ENCODE measurements at places on chromosomes 2 and 18.

DNA sequence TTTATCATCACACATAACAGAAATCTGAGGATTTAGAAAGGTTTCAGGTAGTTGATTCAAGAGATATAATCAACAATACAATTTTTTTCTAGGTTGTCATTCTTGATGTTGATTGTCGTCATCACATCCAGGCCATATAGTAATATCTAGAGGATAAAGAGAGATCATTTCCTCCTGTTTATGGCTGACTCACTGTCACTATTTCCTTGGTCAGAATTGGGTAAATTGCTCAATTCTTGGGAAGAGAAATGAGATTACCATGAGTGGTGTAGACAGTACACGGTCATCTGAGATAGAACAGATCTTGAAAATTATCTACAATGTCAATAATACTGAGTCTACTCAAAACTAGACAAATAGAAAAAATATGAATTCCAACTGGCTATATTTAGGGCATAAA, 78.8 kb downstream of the ZNF804A start:
- DNase-seq = no peak

- DNase-seq = no peak
Measured at GRCh38 chr2:210727549-210727948, 171.2 kb downstream of the CPS1 start.

DNA sequence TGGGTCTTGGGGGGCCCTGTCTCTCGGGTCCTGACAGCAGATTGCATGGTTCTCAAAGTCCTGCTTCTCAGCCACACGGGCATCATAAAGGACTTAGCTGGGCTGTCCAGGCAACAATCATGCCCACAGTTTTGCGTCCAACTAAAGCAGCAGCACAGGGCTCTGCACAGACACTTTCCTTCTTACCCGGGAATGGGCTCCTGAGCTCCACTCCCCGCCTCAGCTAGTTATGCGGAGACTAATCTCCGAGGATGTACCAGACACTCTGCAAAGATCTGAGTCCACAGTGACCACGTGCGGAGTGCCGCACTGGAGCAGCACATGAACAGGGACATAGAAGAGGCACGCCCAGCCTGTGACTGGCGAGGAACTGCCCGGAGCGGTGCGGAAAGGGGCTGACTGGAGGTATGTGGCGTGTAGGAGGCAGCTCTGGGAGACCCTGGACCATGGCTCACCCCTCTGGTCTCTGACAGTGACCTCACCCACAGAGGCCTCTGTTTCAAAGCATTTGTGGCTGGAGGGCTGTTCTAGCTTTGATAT, 270.0 kb downstream of the HDAC4 start:
- DNase-seq = no peak

DNA sequence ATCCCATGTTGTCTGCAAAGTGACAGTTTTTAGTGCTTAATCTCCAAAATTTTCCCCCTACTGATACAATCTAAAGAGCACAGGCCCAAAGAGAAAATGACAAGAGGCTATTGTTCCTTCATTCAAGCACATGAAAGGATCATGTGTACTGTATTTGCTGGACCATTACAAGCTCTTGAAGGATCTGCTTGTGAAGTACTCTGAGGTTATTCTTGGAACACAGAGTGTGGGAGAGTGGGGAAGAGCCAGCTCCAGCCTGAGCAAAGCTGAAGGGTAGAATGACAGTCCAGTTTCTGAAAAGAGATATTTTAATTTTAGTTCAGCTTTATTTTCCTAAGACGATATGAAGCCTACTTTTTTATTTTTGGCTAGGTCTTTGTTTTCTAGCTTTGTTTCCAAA, 112.2 kb downstream of the GALNT3 start:
- DNase-seq = no peak

DNA sequence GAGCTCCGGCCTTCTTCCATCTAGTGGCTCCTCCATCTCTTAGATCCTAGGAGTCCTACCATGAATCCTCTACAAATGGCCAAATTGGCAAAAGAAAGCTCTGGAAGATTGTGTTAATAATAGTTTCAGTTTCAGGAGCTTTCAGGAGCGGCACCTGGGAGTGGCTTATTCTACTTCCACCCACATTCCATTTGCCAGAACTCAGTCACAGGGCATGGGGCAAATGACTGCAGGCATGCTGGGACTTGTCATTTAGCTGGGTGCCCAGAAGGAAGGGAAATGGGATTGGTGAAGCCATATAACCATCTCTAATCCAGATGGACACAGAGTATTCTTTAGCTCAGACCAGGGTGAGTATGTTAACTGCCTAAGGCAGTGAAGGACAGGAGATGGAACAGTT, 3.6 kb upstream of the LRATD1 start:
- DNase-seq = no peak

GRCh38 chr2:213787869-213788268, 503.6 kb downstream of the SPAG16 start:
- no peak for DNase-seq
